ENCODE measurements at places on chromosomes 4 and X. TPM values are rescaled to one million over a fixed set of nuclear protein-coding genes. Genes with fewer than 3 reads are reported as not detected.

CPE gene
- polyA plus RNA-seq = 124 TPM

ZFP92 gene
- polyA plus RNA-seq = 0.80 TPM

GRCh38 chr4:67273666-67274065, 271.6 kb downstream of the CENPC start:
- DNase-seq = no peak

DDX53 gene
- polyA plus RNA-seq = not detected

DNA sequence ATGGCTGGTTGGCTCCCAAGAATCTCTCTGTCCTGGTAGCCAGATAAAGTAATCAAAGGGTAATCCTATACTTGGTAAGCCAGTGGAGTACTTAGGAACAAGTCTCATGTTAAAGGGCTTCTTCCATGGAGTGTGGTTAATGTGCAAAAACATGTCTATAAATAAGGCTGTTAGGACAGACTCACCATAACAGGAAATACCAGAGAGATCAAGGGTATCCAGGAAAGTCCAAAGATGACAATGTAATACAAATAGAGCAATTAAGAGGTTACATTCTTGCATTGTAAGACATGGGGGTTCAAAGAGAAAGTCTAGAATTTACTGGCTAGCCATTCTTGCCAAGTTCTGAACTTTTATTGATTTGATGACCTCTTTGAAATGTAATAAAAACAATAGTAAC, 61.9 kb upstream of the ZCCHC13 start:
- no peak for DNase-seq

- DNase-seq = no peak
Measured at GRCh38 chr4:138659037-138659811, 356.4 kb upstream of the NOCT start.

DNA sequence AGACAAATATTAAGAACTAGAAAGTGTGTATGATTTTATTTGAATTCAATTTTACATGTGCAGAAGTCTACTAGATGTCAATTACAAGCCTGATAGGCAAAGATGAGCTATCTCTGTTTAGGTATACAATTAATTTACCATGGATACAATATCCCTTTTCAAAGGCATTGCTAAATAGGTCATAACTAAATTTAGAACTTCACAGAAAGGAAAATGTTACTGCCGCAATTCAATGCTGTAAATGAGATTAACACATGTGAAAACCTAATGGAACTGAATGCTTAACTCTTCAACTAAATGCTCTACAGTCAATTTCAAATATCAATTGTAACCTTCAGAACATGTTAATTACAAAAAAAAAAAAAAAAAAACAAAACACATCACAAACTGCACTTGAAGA, 14.6 kb downstream of the RAP2C start:
- DNase-seq = no peak

TKTL2 gene
- polyA plus RNA-seq = not detected

- DNase-seq = no peak
Measured at GRCh38 chr4:168099195-168099594, 6.9 kb downstream of the ANXA10 start.

SMIM43 gene
- polyA plus RNA-seq = 0.47 TPM

RGS12 gene
- polyA plus RNA-seq = 53.4 TPM

GABRQ gene
- polyA plus RNA-seq = 0.98 TPM

JAKMIP1 gene
- polyA plus RNA-seq = 0.08 TPM

POLR2B gene
- 128 TPM for polyA plus RNA-seq

DNA sequence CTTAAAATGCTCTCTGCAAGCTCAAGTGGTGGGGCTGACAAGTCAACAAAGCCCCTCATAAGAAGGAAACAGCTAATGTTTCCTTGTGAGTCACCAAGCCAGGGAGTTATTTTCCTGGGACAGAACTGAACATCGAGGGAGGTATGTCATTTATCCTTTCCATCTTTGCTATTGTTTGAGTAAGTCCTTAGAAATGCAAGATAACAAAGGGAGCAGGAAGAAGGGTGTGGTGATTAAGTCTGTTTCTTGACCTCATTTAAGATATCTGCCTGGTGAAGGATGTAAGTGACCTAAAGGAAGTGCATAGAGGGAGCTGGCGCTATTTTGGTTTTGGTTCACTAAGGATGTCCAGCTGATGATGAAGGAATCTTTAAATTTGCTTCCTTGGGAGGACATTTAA, 39.9 kb downstream of the ATG4A start:
- no peak for DNase-seq

- peak; percentile 62 for DNase-seq
Measured at GRCh38 chr4:96598465-96598864, 758.6 kb downstream of the PDHA2 start.

- peak; percentile 38 for DNase-seq
Measured at GRCh38 chr4:176789955-176790354, 2.8 kb downstream of the VEGFC start.

- no peak for DNase-seq
Measured at GRCh38 chr4:11418610-11419009, 10.1 kb downstream of the HS3ST1 start.

DNA sequence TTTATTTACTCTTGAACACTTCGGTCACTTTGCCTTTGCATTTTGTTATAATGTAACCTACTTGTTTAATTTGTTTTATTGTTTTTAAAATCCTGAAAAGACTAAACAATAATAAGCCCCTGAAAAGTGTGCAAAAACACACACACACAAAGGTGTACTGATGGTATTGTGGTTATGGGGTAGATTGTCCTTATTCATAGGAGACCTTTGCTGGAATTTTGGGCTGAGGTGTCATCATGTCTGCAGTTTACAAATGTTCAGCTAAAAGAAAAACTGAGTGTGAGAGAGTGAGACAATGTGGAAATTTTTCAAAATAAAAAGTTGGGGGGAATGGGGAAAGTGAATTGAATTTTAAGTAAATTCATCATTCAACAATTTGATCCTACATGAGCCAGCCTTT, 174.9 kb downstream of the QDPR start:
- DNase-seq = no peak

DNA sequence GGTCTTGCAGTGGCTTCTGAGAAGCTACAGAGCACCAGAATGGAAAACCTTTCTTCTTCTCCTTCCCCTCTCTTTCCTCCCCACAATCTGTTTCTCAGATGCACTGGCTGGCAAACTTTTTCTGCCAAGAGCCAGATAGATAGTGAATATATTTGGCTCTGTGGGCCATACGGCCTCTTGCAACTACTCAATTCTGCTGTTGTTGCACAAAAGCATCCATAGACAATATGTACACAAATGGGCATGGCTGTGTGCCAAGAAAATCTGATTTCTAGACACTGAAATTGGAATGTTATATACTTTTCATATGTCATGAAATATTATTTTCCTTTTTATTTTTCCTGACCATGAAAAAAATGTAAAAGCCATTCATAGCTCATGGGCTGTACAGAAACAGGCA, 3.1 kb downstream of the PHEX start:
- no peak for DNase-seq

DNA sequence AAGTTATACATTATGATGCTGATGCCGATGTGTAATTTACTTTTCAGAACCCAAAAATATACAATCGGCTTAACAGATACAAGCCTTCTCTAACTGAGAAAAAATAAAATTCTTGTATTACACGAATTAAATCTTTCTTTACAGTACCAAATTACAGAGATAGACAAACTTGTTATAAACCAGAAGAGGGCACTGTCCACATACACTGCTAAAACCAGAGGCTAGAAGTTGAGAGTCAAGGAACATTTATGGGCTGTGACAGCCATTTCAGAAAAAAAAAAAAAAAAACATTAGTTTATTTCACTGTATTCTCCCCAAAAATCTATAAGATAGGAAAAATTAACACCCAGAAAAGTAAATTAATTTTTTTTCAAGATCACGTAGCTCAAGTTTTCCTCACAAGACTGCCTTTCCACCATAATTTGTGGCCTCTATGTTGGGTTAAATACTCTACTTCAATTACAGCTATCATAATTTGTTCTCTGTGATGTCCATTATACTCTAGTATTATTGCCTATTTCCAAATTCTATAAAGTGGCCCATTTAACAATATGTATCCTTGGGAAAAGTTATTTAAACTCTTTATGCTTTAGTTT, 12.0 kb downstream of the EREG start:
- peak; percentile 45 for DNase-seq

GRCh38 chr4:125359960-125360634, 45.3 kb downstream of the FAT4 start:
- DNase-seq = no peak

GRCh38 chr4:7241597-7242125, 49.3 kb downstream of the SORCS2 start:
- no peak for DNase-seq

SMR3B gene
- not detected for polyA plus RNA-seq

CCDC158 gene
- 1.1 TPM for polyA plus RNA-seq

GRCh38 chr4:165208221-165208652, 876 bp downstream of the KLHL2 start:
- no peak for DNase-seq

HERC5 gene
- 6.0 TPM for polyA plus RNA-seq

GRCh38 chr4:82851885-82852750, 38.8 kb downstream of the SEC31A start:
- no peak for DNase-seq

GRCh38 chr4:176436293-176436973, 116.7 kb downstream of the SPCS3 start:
- no peak for DNase-seq

- peak; percentile 68 for DNase-seq
Measured at GRCh38 chrX:40154853-40155588, 57.3 kb upstream of the BCOR start.

TSPAN6 gene
- 173 TPM for polyA plus RNA-seq

ZNF674 gene
- polyA plus RNA-seq = 8.9 TPM

GRCh38 chr4:63105839-63106238, 1303.4 kb downstream of the TECRL start:
- DNase-seq = no peak

- DNase-seq = no peak
Measured at GRCh38 chr4:182062936-182063335, 180.3 kb upstream of the TENM3 start.

DNA sequence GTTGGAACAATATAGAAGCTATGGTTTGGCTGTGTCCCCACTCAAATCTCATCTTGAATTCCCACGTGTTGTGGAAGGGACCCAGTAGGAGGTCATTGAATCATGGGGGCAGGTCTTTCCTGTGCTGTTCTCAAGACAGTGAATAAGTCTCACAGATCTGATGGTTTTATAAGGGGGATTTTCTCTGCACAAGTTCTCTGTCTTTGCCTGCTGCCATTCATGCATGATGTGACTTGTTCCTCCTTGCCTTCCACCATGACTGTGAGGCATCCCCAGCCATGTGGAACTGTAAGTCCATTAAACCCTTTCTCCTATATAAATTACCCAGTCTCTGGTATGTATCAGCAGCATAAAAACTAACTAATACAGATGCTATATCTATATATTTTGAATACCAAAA, 135.2 kb upstream of the EDNRA start:
- DNase-seq = no peak

SLBP gene
- polyA plus RNA-seq = 90.2 TPM

GRCh38 chrX:143853488-143853887, 30.4 kb upstream of the UBE2NL start:
- DNase-seq = no peak

MAGEE1 gene
- 5.9 TPM for polyA plus RNA-seq

NXF2 gene
- 0.71 TPM for polyA plus RNA-seq

- no peak for DNase-seq
Measured at GRCh38 chrX:150182161-150182560, 181.0 kb upstream of the MAMLD1 start.

DNA sequence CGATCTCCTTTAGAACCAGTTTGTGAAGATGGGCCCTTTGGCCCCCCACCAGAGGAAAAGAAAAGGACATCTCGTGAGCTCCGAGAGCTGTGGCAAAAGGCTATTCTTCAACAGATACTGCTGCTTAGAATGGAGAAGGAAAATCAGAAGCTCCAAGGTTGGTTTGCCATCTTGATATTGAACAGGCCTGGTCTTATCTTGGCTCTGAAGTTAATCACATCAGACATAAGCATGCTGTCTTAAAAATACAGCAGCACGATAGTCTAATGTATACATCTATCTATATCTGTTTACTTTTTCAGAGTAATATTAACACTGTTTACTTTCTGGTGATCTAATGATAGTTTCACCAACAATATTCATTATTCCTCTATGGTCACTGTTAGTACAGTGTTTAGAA, 129.8 kb downstream of the PTTG2 start:
- no peak for DNase-seq

GRCh38 chrX:47206316-47206715, 12.2 kb upstream of the CDK16 start:
- no peak for DNase-seq

GRCh38 chr4:176753049-176753448, 39.7 kb downstream of the VEGFC start:
- DNase-seq = no peak

GRCh38 chr4:142565771-142566170, 280.3 kb downstream of the INPP4B start:
- no peak for DNase-seq

IGFBP7 gene
- 463 TPM for polyA plus RNA-seq

SCML2 gene
- polyA plus RNA-seq = 13.1 TPM

DNA sequence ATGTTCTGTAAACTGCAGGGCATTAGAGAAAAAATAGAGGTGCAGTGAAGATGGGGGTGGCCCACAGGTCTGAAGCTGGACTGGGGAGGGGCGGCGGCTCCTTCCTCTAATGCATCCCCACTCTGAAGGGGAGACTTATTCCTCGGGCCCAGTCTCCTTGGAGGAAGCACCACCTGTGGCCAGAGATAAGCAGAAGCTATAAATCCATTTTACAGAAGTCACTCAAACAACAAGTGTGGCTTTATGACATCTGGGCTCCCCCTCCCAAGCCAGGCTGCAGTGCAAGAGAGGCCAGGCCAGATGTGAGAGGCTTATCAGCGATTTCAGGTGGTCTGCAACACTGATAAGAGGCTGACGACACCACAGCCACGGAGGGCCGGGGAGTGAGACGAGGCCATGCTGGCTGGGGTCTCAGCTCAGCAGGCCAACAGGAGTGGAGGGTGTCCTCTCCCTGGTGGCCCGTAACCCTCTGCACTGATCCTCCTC, 15.8 kb downstream of the CYTL1 start:
- DNase-seq = no peak

TEX11 gene
- polyA plus RNA-seq = 0.17 TPM

- no peak for DNase-seq
Measured at GRCh38 chr4:146647615-146648460, 9.1 kb downstream of the POU4F2 start.

GRCh38 chrX:338836-339400, 20.3 kb upstream of the GTPBP6 start:
- no peak for DNase-seq
